Subcutaneous adipose tissue (tissue), 4 donors: ENCODE measurements at places on chromosomes 11 and 22. TPM values are rescaled to one million over a fixed set of nuclear protein-coding genes. Genes with fewer than 3 reads are reported as not detected.

Gene FAT3
- 0.34 TPM for total RNA-seq

Gene TMEM121B
- total RNA-seq, result 0.82 TPM

Gene PARVG
- total RNA-seq, result 92.0 TPM

Gene GVQW3
- total RNA-seq, result 0.49 TPM

Gene MYO7A
- 11.9 TPM for total RNA-seq

Gene ARFIP2
- 50.7 TPM for total RNA-seq

Gene SSTR3
- total RNA-seq, result not detected

Gene MRPL48
- total RNA-seq, result 8.2 TPM

Gene TBX10
- not detected for total RNA-seq

Gene DRICH1
- 0.57 TPM for total RNA-seq

Gene KRTAP5-9
- total RNA-seq, result not detected

Gene TREH
- not detected for total RNA-seq

Gene YPEL4
- 4.1 TPM for total RNA-seq

Gene RIC3
- total RNA-seq, result 3.2 TPM

Gene SULT4A1
- total RNA-seq, result not detected

Gene ENTHD1
- not detected for total RNA-seq

Gene PKP3
- 0.33 TPM for total RNA-seq

Gene PATL1
- total RNA-seq, result 15.3 TPM

Gene OR8A1
- not detected for total RNA-seq

Gene SCT
- total RNA-seq, result not detected

Gene OR4X2
- not detected for total RNA-seq

Gene PKDREJ
- total RNA-seq, result not detected

Gene KAT5
- 39.3 TPM for total RNA-seq

Gene TEAD1
- 179 TPM for total RNA-seq
